GM10248 (cell line): ENCODE measurements at places on chromosomes 13 and 19.
A peak's percentile ranks its signal among the peaks of the same experiment; 100 is the strongest.

DNA sequence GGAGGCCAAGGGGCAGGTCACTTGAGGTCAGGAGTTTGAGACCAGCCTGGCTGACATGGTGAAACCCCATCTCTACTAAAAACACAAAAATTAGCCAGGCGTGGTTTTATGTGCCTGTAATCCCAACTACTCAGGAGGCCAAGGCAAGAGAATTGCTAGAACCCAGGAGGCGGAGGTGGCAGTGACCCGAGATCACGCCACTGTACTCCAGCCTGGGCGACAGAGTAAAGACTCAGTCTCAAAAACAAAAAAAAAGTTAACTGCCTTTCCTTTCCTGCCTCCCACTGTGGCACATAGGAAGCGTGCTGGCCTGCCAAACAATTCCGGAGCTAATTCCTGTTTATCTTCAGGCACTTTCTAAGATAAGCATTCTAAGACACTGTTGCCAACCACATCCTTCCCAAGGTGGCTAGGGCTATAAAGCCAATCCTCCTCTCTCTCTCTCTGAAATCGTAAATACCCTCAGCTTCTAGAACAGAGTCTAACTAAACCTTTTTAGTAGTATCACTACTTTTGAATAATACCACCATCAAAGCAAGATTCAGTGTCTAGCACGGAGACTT is 21.6 kb downstream of the SLC25A30 start:
- DNase-seq, result no peak

DNA sequence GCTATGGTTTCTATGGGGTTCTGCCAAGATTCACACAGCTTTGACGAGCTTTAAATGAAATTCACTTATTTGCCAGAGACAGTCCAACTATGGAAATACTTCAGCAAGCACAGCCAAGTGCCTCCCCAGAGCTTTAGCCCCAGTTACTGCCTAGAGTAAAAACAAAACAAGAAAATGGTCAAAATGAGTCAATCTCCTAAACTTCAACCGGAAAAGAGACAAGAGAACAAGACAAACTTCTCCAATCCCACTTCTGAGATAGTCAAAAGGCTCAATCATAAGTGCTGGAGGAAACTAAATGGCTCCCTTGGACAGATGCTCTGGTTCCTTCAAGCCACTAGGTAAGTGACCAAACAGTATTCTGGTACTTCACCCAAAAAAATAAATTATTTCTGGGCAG is 65.8 kb downstream of the KATNAL1 start:
- no peak for DNase-seq

- DNase-seq, result no peak
Observed at GRCh38 chr13:85236413-85236812, 562.8 kb downstream of the SLITRK6 start.

DNA sequence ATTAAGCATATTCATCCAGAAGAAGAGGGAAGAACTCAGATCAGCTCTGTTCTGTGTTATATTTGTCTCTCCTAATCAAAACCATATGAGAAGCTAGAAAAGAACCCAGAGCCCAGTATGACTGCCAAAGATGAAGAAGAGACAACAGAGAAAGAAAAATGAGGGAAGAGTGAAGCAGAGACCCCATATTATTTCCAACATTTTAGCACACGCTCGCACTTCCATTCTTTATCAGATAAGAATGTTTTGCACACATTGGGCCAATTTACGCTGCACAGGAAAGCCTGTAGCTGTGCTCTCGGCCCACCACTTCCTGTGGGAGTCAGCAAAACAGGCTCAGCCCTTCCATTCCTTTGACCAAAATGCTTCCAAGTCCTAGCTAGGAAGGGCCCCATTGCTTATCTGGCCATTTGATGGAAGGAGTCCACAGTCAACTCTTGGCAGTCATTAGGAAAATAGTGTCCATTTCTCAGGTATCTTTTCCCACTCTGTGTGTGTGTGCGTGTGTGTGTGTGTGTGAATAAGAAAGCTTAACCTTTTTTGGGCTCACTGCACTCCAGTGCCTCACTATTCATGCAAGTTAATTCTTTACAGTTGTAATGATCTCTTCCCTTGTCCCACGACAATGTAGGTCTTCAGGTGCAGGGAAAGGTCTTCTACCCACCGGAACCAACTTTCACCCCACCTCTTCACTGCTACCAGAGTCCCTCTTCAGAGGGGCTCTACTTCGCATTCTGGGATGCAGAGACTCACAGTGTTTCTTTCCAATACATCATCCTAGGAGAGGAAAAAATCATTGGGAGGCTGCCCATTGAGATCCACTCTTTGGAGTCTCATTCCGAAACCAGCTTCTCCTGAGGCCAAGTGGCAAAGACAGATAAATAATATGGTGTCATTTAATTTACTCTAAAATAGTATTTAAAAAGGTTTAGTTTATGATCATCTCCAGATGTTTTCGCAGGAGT is 237.5 kb downstream of the COG6 start:
- no peak for DNase-seq

DNA sequence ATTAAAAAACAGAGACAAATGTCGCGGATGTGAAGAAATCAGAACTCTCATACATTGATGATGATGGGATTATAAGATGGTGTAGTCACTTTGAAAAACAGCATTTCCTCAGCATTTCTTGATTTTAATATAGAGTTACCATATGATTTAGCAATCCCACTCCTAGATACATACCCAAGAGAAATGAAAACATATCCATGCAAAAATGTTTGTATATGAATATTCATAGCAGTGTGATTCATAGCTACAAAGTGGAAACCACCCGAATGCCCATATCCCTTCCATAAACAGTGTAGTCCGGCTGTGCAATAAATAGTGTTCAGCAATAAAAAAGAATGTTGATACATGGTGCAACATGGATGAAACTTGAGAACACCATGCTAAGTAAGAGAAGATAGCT is 44.6 kb downstream of the DPY19L3 start:
- no peak for DNase-seq

- DNase-seq, result no peak
Observed at GRCh38 chr13:59747529-59747928, 416.2 kb downstream of the DIAPH3 start.

DNA sequence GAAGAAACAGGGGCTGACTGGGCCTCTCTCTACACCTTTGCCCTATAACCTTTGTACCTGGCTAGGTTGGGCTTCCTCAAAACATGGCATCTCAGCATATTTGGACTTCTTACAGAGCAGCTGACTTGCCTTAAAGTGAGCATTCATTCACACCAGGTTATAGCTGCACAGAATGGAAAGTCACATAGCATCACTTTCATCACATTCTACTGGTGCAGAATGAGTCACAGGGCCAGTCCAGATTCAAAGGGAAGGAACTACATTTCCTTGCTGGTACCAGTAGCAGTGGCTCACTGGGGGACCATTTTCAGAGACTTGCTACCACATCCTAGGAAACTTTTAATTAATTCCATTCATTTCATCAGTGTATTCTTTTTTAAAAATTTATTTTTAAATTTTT is 20.3 kb upstream of the TPTE2 start:
- DNase-seq, result no peak

DNA sequence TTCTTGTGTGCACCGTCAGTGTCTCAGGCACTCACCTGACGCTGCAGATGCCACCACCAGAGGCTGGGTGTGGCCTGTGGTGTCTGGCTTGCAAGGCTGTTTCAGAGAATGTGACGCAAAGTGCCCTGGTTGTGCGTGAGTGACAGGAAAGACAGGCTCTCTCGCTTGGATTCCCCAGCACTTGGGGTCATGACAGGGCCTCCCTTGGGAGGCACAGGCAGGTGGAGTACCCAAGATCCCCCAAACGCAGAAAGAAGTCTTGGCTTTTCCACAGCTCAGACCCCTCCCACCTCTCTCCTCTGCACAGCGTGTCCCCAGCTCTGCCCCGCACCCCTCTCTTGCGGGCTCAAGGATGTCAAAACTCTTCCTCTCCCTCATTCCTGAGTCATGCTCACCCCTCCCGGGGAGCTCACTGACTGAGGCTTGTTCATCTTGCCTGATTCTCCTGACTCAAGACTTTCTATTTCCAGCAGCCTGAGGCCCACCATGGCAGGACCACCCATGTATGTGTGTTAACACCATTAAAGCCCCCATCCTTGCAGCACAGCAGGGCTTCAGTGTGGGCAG is 21.0 kb downstream of the DHX34 start:
- no peak for DNase-seq

- DNase-seq, result no peak
Observed at GRCh38 chr13:40233731-40234195, 432.7 kb downstream of the FOXO1 start.

DNA sequence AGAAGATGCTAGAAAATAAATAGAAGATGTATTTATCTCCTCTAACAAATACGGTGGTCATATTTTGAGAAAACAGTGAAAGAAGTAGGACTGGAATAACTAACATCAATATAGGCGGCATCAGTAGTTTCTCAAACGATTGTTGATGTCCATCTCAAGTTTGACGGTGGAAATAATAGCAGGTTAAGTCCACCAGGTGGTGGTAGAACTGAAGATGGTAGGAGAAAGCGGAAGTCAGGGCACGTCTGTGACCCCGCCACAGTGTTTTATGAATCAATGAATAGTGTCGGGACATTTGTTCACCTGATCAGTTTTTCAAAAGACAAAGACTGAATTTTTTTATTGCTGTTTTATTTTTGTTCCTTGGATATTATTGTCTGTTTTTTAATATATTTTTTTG is 706.4 kb upstream of the SLC10A2 start:
- DNase-seq, result no peak

- no peak for DNase-seq
Observed at GRCh38 chr19:35704218-35704617, at the start of gene ZBTB32. TSS of gene ZBTB32 (plus strand) at chr19:35704558. CDS start at chr19:35714627, 10,069 bp downstream.

DNA sequence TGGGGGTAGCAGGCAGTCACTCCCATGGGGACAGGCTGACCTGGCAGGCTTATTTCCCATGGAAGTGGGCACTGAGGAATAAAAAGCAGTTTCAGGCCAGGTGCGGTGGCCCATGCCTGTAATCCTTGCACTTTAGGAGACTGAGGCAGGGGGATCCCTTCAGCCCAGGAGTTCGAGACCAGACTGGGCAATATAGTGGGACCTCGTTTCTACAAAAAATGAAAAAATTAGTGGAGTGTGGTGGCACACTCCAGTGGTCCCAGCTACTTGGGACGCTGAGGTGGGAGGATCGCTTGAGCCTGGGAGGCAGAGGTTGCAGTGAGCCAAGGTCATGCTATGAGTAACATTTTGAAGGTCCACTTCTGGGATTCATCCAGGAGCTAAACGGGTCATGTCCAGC is 6.0 kb downstream of the GJB2 start:
- DNase-seq, result no peak

GRCh38 chr19:5624018-5624663 is 1.3 kb downstream of the SAFB start:
- no peak for DNase-seq

DNA sequence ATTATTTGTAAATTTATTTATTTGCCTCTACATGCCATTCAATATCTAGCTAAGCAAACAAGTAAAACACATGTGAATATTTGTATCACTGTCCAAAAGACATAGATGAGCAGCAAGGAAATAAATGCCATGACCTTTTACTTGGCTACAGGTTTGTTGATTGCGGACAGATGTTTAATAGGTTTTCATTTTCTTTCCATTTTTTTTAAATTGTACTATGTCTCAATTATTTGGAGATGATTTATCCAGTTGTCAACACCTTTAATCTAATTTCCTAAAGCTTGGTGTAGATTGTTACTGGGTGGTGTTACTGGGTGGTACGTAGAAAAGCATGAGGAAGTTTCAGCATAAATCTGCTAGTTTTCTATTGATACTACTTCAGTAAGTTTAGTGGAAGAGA is 560.6 kb upstream of the SPRY2 start:
- DNase-seq, result no peak

DNA sequence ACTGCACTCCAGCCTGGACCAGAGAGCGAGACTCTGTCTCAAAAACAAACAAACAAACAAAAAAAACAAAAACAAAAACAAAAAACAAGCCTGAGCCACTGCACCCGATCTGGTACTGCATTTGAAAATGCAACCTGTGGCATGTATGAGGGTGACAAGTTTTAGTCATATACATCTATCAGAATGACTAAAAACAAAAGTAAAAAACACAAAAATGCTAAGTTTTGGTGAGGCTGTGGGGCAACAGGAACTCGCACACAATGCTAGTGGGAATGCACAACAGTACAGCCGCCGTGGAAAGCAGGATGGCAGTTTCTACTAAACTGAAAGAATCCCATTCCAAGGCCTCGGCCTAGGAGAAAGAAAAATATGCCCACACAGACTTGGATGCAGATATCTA is 7.8 kb downstream of the EBPL start:
- DNase-seq, result peak; percentile 38

DNA sequence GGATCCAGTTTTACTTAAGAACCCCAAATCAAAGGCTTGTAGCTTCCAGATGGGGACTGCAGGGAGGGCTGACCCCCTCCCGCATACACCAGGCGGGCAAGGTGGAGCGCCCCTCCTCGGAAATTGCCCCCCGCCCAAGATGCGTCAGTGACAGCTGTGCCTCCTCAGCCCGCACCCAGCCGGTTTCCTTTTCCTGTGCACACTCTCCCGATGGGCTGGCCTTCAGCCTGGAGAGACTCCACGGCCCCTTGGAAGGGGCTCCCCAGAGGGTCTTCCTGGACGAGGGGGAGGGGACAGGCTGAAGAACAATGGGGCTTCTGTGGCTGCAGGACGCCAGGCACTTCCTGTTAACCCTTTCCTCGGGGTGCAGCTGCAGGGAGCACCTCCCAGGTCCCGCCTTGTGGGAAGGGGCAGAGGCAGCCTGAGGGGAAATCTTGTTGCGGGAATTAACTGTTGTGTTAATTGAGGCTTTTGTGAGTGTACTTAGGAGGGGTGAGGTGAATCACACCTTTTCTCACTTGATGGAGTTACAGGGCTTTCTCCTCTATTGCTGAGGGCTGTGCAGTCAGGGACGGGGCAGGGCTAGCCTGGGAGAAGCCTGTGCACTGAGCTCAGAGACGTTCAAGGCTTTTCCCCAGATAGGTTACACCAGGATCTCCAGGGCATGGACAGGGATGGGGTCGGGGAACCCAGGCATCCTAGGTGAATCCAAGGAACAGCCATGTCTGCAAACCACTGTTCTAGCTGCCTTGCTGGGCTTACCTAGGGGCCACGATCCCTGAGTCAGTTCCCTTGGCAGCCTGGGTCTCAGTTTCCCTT is 14.3 kb downstream of the IER2 start:
- no peak for DNase-seq

GRCh38 chr19:35742121-35742724 is at the start of gene IGFLR1:
TSS of gene IGFLR1 (minus strand) at chr19:35742452. CDS start at chr19:35741180, 1,272 bp downstream.
- DNase-seq, result peak; percentile 70

DNA sequence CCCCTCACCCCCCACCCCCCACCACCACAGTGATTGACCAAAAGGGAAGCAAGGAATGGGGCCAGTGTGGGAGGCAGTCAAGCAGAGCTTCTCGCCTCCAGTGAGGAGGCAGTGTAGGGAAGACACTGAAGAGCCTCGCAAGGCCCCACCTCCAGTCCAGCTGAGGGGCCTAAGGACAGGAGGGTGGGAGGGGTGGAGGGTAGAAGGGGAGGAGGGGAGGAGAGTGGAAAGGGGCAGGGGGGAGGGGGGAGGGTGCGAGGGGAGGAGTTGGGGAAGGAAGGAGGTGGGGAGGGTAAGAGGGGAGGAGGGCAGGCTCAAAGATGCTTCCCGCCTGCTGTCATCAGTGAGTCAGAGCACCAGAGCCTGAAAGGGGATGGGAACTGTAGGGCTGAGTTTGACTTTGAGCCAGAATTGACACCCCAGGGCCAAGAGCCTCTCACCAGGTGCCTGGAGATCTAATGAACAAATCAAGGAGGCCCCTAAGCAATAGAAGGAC is 786.2 kb downstream of the UQCRFS1 start:
- no peak for DNase-seq

GRCh38 chr13:85230691-85231093 is 568.5 kb downstream of the SLITRK6 start:
- DNase-seq, result no peak

GRCh38 chr13:35496006-35496405 is 19.5 kb upstream of the MAB21L1 start:
- no peak for DNase-seq
